ENCODE measurements at places on chromosomes 11 and 22.

GRCh38 chr11:1089738-1090599 lies 15.3 kb downstream of the MUC2 start:
- no peak for DNase-seq

DNA sequence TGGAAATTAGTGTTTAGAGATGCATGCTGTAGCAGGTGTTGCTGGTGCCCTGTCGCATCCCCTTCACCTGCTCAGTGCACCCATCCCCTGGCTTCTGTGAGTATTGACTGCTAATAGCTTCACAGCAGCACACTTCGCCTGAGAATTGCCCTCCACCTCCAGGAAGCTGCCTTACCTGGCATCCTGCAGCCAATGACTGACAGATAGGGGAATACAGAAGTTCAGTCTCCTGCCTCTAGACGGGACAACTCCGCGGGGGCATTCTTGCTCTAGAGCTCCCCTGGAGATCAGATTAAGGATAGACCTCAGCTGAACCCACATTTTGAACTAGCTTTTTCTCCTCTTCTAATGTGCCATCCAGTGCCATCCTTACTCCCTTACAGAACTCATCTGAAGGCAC lies 9.3 kb upstream of the CD3E start:
- DNase-seq: no peak

DNA sequence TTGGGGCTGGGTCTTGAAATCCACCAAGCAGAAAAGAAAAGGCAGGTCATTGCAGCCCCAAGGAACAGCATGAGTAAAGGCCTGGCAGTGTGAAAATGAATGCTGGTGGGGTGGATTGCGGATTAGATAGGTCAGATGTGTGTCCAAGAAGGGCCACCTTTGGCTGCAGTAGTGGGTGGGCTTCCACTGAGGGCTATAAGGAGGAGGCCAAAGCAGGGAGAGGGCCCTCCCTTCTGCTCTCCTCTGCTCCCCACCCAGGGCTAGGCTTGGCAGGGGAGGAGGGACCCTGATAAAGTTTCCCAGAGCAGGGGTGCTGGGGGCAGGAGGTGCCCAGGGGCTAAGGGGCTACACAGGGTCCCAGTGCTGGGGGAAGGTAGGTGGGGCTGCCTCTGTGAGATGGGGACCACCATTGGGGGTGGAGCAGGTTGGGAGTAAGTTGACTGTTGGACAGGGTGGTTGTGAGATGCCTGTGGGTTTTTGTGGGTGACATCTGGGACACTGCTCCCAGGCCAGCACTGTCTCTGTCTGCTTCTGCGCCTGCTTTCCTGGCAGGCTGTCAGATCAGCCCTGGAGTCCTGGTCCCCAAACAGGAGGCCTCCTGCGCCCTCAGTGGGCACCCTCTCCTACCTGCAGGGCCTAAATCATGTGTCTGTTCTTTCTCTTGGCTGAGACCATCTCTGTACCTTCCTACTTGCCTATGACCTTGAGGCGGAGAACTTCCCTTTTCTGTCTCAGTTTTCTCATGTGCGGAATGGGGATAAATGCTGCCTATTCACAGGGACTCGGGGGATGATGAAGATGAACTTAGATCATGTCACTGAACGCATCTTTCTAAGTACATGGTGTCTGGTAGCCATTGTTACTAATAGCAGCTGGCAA lies 1.9 kb downstream of the CAPN5 start:
- peak; percentile 82 for DNase-seq

- no peak for DNase-seq
Observed at GRCh38 chr11:47667555-47667954, 25.2 kb upstream of the MTCH2 start.

- no peak for DNase-seq
Observed at GRCh38 chr11:61004761-61005181, 33.3 kb downstream of the CD6 start.

GRCh38 chr11:133821776-133822175 lies 23.5 kb downstream of the SPATA19 start:
- no peak for DNase-seq

- DNase-seq: no peak
Observed at GRCh38 chr22:29103121-29103520, 30.3 kb downstream of the KREMEN1 start.

Data from mesenteric fat pad (tissue), 1 donor.